ENCODE measurements at places on chromosomes 12 and 14. TPM values are rescaled to one million over a fixed set of nuclear protein-coding genes. Genes with fewer than 3 reads are reported as not detected.

The ADAM21 gene
- 0.14 TPM for total RNA-seq

- DNase-seq = no peak
Observed at GRCh38 chr12:46534327-46534840, 161.8 kb upstream of the SLC38A2 start.

The GPRC5D gene
- total RNA-seq = not detected

- DNase-seq = no peak
Observed at GRCh38 chr14:24607081-24607480, 2.4 kb downstream of the GZMH start.

- DNase-seq = no peak
Observed at GRCh38 chr12:25558586-25558985, 5.5 kb upstream of the LMNTD1 start.

DNA sequence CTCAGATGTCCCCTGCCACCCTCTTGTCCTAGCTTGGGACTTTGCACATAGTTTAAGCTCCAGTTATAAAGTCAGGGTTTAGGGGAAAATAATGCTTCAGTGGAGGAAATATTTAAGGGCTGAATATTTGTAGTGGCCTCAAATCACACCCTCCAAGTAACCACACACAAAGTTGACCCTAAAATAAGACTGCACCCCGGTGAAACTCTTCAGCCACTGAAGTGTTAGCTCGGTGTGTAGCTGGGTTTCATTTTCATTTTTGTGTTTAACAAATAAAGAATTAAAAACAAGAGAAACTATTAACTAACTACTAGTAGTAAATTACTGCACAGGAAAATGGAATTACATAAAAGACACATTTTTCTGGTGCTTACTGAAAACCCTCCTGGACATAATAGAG, 14.8 kb upstream of the BCL11B start:
- no peak for DNase-seq

The CCDC184 gene
- 0.36 TPM for total RNA-seq

DNA sequence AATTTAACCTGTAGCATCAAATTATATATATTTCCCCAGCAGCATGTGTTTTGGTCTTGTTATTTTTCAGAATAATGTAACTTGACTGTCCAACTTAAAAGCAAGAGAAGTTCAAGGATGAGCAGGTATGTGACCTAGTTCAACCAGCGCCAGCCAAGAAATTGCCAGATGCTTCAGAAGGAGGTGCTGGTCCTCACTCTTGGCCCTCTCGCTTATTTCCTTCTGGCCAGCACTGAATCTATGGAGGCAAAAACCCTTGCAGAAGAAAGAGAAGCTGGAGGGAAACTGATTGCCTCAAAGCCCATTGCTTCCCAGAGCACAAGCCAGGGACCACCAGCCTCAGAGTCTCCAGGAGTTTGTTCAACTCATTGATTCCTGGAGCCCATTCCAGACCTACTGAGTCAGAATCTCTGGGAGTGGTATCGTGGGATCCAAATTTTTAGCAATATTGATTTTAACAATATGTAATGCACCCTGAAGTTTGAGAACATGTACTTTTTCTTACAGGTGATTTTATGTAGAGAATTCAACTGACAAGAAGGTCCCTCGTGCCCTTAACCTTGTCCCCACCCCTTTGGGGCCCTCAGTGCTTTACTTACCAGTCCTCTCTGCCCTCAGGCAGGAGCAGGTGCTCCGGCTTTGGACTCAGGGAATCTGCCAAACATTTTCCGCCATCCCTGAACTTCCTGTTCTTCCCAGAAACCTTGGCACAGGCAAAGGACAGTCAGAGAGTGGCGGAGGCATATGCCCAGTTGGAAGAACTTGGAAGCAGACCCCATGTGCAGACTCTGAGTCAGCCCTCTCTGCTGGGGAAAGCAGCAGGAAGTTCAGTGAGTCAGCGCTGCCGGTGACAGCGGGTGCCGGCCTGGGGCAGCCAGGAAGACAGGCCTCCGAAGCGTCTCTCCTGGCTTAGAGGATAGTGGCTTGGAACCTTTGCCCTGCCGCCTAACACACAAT, 10.4 kb downstream of the BEST3 start:
- peak; percentile 55 for DNase-seq

DNA sequence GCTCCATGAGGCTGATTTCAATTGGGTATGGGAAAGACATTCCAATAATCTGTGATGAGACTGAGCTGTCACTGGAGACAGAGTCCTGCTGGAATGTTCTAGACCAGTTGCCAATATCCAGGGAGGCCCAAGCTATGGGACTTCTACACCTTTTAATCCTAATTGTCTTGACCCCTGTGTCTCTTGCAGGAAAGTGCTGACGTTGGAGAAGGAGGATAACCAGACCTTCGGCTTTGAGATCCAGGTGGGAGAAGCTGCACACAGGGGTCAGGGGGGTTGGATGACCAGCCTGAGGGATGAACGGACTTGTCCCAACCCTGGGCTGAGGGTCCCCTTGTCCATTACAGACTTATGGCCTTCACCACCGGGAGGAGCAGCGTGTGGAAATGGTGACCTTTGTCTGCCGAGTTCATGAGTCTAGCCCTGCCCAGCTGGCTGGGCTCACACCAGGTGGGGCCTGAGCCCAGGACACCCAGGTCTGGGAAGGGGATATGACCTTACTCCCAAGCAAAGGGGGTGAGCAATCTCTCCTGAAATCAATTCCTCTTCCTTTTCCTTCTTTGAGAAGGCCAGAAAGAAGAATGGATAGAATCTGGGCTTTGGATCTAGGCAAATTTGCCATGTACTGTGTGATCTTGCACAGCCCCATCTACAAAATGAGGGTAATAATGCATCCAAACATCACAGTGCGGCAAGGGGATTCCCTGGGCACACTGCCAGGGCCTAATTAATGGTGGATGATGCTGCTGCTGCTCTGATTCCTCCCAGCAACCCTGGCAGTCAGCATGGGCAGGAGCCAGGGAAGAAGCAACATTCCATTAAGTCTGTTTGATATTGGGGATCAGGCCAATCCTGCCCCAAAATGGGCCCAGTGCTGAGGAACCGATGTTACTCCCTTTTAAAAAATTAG, 4.2 kb downstream of the TAMALIN start:
- DNase-seq = no peak

The HNF1A gene
- total RNA-seq = not detected

The GPR84 gene
- 2.4 TPM for total RNA-seq

GRCh38 chr12:121484967-121485366, 85.0 kb downstream of the RNF34 start:
- DNase-seq = no peak

The PPM1H gene
- total RNA-seq = not detected

DNA sequence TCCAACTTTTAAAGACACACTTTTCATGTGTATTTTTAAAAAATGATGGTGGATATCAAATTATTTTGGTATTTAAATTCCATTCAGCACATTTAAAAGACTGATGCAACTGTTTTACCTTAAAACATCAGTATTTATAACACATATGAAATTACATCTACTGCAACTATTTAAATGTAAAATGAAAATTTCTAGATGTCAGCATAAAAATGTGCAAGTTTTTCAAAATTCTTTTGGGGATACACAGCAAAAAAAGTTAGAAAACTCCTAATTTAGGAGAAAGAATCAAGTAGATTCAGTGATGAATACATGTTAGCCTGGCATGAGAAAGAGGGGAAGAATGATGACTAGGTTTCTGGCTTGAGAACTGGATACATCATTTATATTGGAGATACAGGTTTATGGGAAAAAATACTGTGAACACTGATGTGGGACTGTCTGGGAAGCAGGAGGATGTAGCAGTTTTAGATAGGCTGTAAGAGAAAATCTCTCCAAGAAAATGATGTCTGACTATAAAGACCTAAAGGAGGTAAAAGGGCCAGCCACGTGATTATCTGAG, 9.2 kb downstream of the SOS2 start:
- no peak for DNase-seq

DNA sequence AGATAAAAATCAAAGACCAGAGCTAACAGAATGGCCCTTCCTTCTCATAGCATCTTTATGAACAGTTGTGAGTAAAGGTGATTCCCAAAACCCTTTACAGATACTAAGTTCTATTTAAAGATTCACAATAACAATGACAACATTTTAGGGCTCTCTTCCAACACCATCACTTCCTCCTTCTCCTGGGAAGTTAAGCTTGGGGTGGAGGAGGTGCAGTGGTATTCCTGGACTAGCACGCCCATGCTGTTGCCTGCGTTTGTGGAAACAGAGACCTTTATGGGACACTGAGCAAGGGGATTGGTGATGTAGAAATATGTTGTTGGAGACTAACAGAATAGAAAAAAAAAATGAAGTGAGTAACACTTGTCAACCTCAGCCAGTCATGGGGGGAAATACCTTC, 22.5 kb downstream of the SYNE2 start:
- DNase-seq = no peak

DNA sequence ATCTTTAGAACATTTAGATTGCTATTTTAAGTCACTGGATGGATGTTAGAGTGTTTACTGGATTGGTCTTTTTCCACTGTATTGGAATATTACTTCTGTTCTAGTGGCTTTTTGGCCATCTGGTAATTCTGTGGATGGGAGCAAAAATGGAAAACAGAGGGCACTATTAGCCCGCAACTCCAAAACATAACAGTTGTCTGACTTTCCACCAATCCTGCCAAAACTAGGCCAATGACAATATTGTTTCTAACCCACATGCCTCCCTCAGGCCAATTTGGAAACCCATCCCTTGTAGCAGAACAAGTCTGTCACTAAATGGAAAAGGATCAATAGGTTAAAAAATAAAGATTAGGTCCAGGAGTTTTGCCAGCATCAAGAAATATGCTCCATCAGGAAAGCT, 97.8 kb downstream of the ETNK1 start:
- DNase-seq = no peak

DNA sequence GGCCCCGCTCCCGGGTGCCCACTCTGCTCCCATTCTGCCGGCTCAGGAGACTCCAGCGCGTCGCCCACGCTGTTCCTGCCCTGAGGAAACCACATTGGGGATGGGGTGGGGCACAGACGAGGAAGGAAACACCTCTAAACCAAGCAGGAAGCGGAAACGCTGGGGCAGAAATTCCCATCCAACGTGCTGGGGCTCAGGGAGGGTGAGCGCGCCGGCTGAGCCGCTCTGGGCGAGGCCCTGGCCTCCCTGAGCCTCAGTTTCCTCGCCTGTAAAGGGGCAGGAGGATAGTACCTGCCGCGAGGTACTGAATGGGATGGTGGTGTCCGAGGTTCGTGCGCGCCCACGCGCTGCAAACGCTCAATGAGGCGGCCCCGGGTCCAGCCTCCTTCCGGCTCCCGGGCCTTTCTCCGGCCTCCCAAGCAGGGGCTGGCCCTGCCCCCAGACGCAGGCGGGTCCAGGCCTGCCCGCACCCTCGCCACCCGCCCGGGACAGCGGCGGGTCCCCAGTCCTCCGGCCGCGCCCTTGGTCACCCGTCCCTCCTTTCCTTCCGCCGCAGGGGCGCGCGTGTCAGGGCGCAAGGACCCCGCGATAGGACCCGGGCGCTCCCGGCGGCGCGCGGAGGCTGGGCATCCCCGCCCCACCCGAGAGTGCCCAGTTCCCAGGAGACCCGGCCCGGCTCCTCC, 673 bp downstream of the BEGAIN start:
- DNase-seq = peak; percentile 51

- peak; percentile 64 for DNase-seq
Observed at GRCh38 chr14:61388173-61388975, 67.0 kb downstream of the PRKCH start.

- DNase-seq = no peak
Observed at GRCh38 chr14:81268016-81268416, 47.3 kb upstream of the GTF2A1 start.

The COX8C gene
- not detected for total RNA-seq

GRCh38 chr12:6839482-6840201, 1.1 kb upstream of the GNB3 start:
- DNase-seq = no peak

DNA sequence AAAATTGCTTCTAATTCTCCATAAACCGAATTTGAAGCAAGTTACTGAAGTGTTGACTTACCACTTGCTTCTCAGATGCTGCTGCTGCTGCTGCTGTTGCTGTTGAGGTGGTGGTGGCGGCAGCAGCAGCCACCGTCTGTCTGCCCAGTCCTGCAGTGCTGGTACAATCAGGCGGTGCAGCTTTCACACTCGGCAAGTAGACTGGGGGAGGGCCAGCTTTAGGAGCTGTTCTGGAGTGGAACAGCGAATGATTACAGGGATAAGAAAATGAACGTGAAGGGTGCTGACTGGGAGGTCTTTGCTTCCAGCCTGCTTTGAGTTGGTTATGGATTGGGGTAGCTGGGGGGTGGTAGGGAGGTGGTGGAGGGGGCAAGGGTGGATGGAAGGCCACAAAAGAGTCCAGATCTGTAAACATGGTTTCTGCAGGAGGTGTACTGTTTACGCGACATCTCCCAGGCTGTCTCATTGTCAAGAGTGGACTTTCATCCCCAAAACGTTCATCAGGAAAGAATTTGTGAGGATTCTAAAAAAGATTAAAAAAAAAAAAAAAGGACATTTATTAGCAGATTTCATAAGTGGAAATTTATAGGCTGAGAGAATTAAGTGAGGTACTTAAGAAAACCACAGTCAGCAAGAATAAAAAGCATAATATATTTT, 38.8 kb downstream of the UBR7 start:
- no peak for DNase-seq

- peak; percentile 64 for DNase-seq
Observed at GRCh38 chr12:127293507-127294310, 973.3 kb upstream of the TMEM132C start.

GRCh38 chr14:51168215-51168613, 71.8 kb upstream of the TMX1 start:
- DNase-seq = no peak

DNA sequence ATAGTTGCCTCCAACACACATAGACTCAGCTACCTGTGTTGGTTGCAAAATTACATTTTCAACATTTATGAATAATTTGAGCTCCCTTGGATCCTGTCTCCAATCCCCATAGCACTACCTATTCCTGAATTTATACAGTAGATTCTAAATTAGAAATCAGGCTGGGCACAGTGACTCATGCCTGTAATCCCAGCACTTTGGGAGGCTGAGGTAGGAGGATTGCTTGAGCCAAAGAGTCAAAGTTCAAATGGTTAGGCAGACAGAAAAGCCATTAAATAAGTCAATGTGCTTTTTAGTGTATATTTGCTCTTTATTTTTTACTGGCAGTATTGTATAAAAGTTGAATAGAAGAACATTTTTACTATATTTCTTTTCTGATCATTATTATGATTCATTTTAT, 24.9 kb upstream of the C2CD5 start:
- DNase-seq = no peak

The MFAP5 gene
- total RNA-seq = not detected

The NFKBIA gene
- 390 TPM for total RNA-seq

The GDF3 gene
- not detected for total RNA-seq

The MYH6 gene
- total RNA-seq = 0.05 TPM

GRCh38 chr12:68832504-68832867, 24.5 kb downstream of the MDM2 start:
- DNase-seq = no peak

GRCh38 chr14:89484051-89484844, 67.2 kb upstream of the FOXN3 start:
- no peak for DNase-seq

The IL22 gene
- total RNA-seq = 6.4 TPM

- DNase-seq = no peak
Observed at GRCh38 chr14:93811676-93812075, 23.4 kb upstream of the PRIMA1 start.

The KCNJ8 gene
- not detected for total RNA-seq
